ENCODE measurements at places on chromosomes 3 and 15. TPM values are rescaled to one million over a fixed set of nuclear protein-coding genes. Genes with fewer than 3 reads are reported as not detected.

- DNase-seq: no peak
These were observed 13.5 kb upstream of the ZFYVE19 start for GRCh38 chr15:40793216-40793989.

DNA sequence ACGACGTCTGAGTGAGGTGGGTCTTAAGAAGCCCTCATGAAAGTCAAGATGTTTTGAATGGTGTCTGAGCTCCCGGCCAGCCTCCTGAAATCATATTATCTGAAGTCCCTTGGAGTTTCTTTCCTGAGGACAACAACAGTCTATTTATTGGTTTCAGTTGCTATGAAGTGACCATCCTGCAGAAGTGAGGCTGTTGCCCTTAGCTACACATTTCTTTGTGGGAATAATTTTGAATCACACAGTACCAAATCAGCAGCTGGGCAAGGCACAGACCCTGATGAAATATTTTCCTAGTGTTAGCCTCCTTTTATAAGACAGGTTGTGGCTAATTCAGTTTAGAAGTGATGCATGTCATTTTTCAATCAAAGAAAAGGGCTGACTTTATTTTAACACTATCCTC is 220.7 kb upstream of the AZI2 start:
- DNase-seq: no peak

DNA sequence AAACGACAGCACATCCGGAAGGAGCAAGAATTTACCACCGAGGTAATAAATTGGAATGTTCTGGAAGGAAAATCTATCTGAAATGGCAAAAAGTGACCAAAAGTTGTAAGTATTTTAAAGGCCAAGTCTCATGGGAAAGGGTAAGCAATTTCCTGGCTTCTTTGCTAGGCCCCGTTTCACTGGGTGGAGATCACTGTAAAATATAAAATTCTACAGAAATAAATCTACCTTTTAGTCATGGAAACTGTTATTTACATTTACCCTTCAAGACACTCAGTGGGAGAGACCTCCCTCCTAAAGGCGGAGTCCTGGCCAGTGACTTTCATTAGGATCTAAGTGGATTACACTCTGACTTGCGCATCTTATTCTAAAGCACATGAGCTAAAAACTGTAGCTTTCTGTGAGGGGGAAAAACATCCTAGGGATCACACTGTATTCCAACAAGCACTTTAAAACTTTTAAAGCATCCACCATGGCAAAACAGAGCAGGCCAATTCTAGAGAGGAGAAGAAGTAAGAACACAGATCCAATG is 28.8 kb downstream of the LYZL4 start:
- DNase-seq: no peak

DNA sequence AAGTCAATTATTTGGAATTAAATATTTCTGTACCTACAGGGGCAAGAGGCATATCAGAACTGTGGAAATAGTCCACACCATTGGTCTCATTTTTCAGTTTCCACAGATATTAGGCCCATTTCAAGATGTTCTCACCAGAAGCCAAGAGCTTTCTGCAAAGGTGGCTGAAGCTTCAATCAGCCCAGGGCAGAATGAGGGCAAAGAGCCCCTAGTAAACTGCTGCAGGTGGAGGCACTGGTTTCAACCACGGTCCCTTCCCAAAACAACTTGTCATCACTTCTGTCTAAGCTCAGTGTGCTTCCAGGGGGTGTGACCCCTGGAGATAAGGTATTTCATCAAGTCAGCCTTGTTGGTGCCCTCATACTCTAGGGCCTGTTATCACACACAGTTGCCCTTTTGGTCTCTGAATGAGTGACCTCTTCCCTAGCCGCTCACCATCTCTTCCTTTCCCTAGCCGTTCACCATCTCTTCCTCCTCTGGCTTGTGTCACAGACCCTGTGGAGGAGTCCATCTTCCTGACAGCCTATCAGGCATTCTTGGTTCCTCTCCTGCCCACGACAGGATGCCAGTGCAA is 21.2 kb downstream of the IL17RD start:
- no peak for DNase-seq

DNA sequence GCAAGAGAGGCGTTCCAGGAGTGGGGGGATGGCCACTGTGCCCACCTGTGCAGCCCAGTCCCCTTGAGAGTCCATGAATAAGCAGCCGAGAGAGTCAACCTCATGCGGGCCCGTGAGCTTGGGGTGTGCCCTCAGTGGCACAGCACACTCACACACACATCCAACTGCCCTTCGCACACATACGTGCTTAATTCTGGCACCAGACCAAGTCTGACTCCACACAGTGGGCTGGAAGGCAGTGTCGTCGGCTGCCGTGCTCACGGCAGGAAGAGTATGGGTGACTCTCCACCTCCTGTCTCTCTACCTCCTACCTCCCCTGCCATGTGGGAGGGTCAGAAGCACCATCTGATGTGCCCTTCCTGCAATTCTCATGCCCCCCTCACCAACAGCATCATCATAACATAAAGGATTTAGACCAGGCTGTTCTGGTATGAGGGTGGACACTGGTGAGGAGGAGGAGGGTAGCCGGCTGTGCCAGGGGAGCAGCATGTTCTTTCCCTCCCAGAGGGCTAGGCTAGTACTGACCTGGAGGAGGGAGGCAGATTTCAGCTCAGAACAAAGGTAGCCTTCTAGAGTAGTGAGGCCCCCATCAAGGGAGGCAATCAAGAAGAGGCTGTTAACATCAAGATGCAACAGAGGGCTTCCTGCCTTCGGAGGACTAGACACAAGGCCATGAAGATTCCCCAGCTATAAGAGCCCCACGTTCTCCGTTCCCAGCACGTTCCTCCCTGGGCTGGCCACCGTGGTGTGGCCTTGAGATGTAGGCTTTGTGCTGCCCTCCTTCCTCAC is 5.3 kb upstream of the STRA6 start:
- DNase-seq: no peak

DNA sequence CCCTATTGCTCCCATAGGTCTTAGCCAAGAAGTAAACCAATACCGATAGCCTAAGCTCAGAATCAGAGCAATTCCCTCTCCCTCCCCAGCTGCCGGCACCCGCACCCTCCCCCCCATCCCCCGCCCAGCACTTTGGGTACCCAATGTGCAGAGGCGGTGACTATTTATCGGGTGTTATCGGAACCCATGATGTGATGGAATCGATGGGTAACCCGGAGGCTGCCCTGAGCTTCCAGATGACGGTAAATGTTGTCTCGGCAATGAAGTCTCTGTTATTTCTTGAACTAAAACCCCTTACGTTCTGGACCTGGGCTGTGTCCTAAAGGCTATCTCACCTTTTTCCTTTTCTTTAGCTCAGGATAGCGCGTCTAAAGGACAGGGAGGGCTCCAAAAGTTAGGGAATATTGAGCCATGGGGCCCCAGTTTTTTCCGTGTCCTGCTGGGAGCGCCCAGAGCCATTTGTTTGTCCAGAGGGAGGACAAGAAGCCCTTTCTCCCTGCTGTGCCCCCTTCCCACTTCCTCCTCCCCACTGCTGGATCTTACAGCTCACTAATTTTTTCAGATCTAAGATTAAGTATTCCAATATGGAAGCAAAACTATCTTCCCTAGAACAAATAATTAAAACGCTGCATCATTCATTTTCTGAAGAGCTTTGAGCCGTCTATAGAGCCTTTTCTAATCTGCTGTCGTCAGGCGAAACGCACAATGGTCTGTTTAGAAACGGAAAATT is 1.5 kb downstream of the SLITRK3 start:
- no peak for DNase-seq

- DNase-seq: no peak
These were observed 1.2 kb downstream of the PARL start for GRCh38 chr3:183883291-183884096.

DNA sequence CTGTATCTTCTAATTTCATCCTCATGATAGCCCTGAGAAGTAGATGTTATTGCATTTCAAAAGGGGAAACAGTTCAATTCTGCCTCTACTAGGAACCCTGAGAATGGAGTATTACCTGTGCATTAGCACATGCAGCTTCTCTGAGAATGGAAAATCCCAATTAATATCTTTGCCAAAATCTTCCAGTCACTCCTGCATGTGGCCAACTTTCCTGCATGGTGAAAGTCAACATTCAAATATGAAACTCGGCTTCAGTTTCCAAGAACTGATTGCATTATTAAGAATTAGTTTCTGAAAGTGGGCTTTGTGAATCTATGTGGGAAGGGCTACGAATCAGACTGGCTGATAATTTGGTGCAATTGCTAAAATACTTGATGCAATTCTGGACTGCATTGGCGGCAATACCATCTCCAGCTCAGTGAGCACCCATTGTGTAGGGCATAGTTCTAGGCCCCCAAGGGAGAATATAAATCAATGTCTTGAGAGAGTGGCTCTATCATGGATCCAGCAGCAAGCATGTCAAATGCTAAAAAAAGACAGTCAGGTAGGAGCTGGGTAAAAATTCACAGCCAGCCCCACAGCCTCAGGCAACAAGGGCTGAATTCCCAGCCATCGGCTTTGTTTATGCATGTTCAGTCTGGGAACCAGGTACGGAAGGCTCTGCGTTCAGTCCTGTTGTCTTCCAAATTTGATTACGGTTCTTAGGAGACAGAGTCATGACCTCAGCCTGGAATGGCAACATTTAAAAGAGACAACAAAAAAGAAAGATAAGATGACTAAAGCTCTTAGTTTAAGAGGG is 18.8 kb upstream of the BCL6 start:
- DNase-seq: no peak

DNA sequence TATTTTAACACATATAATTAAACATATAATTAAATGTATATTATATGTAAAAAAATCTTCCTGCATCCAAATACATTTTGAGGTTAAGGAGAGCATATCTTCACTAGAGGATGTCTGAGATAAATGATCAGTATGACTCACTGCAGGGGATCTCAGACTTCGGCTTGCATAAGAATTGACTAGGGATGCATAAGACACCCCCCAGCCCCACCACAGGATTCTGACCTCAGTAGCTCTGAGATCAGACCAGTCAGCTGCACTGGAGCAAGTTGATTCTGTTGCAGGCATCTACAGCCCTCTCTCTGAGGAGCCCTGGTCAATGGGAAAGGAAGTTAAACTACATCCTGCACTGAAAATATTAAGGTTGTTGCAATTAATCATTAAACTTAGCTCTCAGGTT is 29.0 kb upstream of the TBC1D21 start:
- DNase-seq: no peak

- no peak for DNase-seq
These were observed 159.7 kb upstream of the ARHGEF26 start for GRCh38 chr3:153961494-153961893.

DNA sequence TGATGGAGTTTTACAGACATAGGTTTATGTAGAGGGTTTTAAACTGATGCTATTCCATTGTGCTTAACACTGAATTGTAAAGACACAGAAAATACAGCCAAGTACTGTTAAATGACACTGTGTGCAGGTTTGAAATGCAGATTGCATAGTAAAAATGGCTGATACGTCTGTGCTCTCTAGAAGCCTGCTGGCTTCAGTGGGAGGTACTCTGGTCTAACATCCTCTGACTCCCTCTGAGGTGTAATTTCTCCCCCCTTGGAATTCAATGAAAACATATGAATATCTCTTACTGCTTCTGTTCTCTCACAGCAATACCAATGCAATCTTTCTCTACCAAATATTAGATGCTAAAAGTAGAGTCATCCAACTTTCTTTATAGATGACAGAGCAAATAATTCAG is 176.6 kb downstream of the SLC9A9 start:
- DNase-seq: no peak

DNA sequence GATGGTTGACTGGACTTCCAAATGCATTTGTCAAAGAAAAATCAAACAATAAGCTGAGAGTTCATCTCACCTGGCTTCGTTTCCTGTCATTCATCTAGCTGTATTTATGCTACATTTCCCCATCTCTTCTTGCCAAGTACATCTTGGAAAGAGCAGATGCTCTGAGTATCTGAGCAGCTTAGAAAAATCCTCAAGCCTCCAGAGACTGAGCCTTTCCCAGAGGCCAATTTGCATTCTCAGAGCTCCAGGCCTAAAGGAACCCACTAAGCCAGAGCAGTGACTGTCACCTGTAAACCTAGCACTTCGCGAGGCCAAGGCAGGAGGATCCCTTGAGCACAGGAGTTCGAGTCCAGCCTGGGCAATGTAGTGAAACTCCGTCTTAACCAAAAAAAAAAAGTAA is 100.5 kb downstream of the XXYLT1 start:
- no peak for DNase-seq

DNA sequence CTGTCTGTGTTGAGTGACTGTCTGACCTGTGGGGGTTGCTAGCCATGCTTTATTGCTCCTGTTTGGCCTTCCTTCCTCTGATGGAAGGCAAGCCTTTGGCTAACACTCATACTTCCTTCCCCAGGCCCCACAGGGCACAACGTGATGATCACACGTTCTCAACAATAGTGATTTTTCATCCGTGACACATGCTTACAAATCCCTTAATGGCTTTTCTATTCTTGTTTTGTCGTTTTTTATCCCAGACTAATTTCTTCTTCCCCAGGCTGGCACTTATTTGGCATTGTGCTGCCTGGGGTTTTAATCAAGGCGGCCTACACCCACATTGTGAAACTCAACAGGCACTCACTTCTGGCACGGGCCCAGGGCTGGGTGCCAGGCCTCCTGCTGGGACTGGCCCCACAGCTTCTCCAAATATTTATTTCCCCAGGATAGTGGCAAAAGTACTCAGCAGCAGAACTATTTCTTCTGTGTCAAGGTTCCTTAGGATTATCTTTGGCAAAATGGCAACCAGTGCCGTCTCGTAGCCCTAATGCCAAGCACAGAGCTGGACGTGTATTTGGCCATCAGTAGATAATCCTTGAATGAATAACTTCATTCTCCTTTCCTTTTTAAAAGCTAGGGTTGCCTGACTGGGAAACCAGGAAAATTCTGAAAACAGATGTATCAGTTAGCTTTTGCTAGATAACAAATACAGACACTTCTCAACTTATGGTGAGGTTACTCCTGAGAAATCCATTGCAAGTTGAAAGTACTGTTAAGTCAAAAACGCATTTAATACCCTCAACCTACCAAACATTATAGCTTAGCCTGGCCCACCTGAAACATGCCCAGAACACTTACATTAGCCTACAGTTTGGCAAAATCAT is 30.6 kb downstream of the CMTM7 start:
- DNase-seq: no peak

- DNase-seq: no peak
These were observed 309.4 kb downstream of the ULK4 start for GRCh38 chr3:41652506-41652905.

GRCh38 chr3:183375787-183376186 is 52.6 kb downstream of the MCF2L2 start:
- no peak for DNase-seq

- no peak for DNase-seq
These were observed 75.7 kb upstream of the GADL1 start for GRCh38 chr3:30970183-30970582.

DNA sequence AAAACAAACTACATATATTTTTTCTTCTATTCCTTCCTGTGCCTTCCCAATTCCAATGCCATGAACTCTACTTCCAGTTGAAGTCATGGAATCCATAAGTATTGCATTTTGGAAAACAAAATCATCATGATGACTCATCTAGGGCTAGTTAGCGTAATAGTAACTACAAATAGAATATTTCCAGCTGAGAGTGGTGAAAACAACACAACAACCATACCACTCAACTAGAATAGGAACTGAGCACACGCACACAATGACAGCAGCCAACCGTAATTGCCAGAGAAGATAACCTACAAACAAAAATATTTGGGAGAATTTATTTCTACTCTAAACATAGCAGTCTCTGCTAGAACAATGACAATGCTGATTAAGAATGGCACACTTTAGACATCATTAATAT is 225.9 kb downstream of the FGF12 start:
- no peak for DNase-seq

GRCh38 chr3:41900265-41900664 is 61.6 kb downstream of the ULK4 start:
- no peak for DNase-seq

The FOXL2 gene
- not detected for total RNA-seq

The CA12 gene
- total RNA-seq: not detected

The TRA2B gene
- 291 TPM for total RNA-seq

The SEC11A gene
- 93.5 TPM for total RNA-seq

The TGM5 gene
- 0.38 TPM for total RNA-seq

The IL17RD gene
- not detected for total RNA-seq

The CCK gene
- not detected for total RNA-seq

The OR5H15 gene
- not detected for total RNA-seq
